ENCODE measurements at places on chromosomes 2 and 18.

GRCh38 chr2:133306236-133306635, 262.0 kb downstream of the NCKAP5 start:
- no peak for DNase-seq

DNA sequence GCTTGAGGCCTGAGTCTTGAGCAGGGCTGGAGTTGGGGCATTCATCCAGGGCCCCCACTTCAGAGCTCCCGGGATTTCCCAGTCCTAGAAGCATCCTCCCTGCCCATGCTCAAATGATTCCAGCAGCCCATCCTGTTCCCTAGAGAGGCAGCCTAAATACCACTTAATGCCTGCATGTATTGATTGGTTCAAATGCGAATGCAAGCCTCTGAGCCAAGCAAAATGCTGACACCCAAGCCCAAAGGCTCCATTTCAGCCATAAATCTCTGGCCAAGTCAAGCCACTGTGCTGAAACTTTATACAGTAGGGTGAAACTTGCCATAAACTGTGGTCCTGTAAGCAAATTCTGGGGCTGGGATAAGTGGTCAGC, 279.8 kb downstream of the CLIP4 start:
- no peak for DNase-seq

GRCh38 chr2:234291765-234292204, 205.1 kb downstream of the ARL4C start:
- no peak for DNase-seq

- no peak for DNase-seq
Observed at GRCh38 chr2:15650616-15651366, 59.1 kb downstream of the DDX1 start.

DNA sequence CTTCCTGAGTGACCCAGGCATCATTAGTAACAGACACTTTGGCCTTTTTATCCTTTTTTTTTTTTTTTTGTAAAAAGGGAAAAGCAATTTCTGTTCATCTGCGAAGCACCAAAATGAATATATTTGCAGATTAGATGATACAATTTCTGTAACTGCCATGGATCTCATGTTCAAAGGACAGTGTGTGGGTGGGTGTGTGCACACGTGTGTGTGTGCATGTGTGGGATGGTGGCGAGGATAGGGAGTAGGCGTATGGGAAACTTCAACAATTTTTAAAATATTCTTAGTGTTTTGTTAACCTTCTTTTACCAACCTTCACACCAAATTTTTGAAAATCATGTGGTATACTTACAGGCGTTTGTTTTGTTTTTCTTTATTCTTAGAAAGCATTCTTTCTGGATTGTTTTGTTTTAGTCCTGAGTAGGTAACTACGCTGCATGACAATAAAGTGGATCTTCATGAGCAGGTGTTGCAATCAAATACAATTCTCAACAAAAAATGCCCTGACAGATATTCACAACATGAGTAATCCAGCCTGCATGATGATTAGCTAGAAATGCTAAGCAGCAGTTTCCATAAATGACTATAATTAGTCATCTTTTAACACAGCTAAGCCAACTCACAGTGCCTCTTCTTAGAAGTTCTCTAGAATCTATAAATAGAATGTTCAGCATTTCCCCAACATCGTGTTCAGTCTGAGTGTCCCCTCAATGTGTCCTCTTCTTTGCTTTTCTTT, 53.5 kb upstream of the RMDN2 start:
- no peak for DNase-seq

DNA sequence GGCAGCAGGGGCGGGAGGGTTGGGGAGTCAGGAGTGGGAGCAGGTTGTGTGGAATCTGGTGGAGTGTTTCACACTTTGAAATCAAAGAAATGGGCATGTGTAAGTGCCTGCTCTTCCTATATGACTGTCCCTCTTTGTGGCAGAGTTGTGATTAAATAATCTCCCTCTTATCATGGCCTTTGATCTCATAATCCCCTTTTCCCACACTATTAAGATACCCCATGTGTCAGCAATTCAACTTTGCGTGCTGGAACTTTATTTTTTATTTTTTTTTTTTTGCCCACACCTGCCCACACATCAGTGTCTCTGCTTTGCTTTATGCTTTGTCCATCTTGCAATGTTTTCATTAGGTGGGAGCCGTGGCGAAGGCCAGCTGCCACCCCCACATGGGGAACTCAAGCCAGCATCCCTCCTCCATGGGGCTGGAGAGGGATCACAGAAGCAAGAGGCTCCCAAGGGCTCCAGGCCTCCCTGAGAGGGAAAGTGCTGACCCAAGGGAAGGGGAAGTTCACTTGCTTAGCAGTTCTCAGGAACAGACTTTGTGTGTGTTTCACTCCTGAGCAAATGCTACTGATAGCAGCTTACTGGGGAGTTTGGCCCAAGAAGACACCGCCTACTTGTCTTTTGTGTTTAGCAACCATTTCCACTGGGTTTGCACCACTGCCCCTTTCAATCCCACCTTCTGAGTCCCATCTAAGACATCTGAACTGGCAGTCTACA, 243.4 kb downstream of the BCL11A start:
- no peak for DNase-seq

DNA sequence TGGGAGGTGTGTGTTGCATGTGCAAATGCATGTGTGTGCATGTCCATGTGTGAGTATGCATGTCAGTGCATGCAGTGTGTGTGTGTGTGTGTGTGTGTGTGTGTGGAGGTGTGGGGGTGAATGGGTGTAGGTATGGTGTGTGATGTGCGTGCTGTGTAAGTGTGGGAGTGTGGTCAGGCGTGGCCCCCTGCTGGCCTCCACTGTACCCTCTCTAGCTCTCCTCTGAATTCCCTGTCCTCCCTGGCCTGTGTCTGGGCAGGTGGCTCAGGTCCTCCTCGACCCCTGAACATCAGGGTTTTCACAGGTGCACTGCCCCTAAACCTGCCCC, 230.2 kb downstream of the CELF4 start:
- DNase-seq: no peak

GRCh38 chr18:23616258-23616657, 30.0 kb upstream of the NPC1 start:
- DNase-seq: no peak

Data from CMK (cell line).